ENCODE measurements at places on chromosomes 1 and 21.

DNA sequence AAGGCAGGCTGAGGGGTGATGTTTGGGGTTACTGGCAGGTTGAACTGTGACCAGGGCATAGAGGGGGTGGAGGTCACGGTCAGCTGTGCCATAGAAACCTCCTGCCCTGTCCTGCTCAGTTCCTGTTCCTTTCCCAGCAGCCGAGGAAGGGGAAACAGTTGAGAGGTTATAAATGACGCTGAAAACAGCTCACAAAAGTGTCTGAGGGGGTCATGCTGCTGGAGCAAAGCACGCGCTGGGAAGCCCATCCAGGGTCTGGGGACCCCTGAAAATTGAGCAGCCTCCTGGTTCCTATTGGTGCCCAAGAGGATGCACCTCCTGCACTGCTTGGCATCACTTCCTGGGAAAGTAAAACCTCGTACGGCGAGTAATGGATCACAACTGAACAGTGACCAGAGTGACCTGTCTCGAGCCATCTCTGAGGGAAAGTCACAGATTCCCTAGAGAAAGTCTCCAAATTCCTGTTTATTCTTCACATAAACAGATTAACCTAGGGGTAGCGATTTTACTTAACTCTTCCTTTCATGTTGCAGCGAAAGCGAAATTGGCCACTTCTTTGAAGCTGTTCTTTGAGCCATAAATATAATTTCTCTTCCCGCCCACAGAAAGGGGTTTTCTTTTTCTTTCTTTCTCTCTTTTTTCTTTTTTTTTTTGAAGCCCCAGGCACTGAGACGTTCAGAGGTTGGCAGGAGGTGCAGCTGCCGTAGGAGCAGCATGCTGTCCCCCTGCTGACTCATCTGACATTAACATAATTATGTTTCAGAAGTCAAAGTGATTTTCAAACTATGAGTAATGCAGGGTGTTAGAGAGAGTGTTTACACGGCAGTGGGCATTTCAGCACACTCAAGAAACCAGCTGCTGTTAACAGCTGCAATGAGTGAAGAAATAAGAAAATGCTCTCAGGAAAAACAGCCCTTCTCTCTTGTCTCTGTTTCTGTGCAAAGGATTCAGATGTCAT, 41.8 kb upstream of the ATF3 start:
- peak; percentile 56 for DNase-seq

DNA sequence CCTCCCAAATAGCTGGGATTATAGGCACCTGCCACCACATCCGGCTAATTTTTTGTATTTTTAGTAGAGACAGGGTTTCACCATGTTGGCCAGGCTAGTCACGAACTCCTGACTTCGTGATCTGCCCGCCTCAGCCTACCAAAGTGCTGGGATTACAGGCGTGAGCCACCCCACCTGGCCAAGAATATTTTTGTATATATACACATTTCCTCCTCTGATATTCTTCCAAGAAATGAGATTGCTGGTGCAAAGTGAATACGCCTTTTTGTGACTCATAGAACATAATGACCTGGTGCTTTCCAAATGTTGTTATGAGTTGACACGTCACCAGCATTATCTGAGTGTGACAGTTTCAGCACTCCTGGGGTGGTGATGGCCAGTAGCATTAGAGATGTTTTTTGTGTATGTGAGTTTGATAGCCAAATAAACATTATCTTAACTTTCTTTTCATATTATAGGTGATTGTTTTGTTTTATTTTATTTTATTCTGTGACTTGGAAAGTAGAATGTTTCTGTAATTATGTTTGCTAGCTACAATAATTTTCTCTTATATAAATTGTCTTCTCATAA, 54.9 kb downstream of the KCNK1 start:
- peak; percentile 1 for DNase-seq

- DNase-seq, result no peak
Measured at GRCh38 chr1:233654658-233655280, 40.9 kb downstream of the KCNK1 start.

- no peak for DNase-seq
Measured at GRCh38 chr1:24875257-24875656, 54.8 kb downstream of the RUNX3 start.

GRCh38 chr1:234188454-234188792, 184.8 kb upstream of the COA6 start:
- peak; percentile 27 for DNase-seq

DNA sequence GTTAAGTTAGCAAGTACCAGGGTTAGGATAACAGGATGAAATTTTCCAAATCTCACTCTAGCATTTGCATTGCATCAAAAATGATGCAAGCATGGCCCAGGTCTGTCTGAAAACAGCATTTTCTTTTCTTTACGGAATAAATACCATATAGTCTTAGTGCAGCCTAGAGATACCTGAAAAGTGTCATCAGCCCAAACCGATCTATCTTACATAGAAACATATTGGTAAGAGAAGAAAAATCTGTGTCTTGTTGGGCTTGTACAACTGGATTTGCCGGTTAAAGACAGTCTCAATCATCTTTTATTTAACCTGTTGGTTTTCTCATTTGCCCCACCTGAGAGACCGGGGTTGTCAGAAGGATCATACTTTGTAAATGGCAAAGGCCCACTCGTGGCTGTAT, 15.8 kb downstream of the ACP6 start:
- DNase-seq, result no peak

DNA sequence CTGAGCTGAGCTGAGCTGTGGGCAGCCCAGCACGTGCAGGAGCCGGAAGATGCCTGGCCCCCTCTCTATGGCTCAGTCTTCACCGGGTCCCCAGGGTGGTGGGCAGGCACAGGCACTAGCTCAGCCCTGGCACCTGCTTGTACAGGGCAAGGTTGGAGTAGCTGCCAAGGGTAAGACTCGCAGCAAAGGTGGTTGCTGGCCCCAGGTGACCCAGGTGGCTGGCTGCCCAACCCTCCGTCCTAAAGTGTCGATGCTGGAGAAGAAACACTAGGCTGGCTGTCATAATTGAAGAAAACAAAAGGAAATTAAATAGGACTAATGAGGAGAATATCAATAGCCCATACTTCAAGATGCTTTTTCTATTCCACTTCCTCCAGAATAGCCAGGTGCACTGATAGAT, 77.1 kb upstream of the ACTL8 start:
- DNase-seq, result no peak

DNA sequence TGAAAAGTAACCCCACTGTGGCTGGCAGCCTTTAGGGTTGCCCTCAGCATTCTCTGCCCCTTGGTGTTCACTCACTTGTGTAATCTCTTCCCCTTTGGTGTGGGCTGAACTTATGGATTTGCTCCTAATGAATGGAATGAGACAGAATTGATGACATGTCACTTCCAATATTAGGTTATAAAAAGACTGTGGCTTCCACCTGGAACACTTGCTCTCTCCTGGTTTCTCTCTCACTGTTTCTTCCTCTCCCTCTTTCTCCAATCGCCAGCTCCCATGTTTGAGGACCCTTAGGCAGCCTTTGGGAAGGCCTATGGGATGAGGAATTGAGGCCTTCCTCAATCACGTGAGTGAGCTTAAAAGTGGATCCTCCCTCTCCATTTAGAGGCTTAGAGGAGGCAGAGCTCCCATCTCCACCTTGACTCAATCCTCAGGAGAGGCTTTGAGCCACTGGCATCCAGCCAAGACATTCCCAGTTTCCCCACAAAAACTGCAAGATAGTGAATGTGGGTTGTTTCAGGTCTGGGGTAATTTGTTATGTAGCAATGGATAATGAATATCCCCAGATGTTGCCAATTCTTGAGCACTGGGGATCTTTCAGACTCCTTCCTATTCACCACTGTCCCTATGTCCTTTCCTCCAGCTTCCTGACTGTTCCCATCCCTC, 95.5 kb upstream of the CD34 start:
- no peak for DNase-seq

DNA sequence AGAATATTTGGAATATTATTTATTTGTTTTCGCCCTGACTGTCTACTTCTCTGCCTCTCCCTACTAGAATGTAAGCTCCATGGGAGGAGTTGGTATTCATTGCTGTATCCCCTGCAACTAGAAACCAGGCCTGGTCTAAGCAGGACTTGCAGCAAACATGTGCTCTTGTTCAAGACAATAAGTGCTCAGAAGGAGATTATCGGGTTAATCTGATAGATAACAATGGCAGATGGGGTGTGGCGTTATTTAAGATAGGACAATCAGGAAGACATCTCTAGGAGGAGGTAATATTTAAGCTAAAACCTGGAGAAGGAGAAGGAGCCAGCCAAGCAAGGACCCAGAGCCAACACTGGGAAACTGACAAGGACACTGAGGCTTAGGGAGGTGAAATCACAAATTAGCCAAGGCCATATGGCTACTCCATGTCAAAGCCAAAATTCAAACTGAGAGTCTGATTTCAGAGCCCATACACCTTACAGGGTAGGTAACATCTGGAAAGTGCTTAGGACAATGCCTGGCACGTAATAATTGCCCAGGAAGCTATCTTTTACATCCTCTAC, 41.5 kb downstream of the STYXL2 start:
- DNase-seq, result no peak

DNA sequence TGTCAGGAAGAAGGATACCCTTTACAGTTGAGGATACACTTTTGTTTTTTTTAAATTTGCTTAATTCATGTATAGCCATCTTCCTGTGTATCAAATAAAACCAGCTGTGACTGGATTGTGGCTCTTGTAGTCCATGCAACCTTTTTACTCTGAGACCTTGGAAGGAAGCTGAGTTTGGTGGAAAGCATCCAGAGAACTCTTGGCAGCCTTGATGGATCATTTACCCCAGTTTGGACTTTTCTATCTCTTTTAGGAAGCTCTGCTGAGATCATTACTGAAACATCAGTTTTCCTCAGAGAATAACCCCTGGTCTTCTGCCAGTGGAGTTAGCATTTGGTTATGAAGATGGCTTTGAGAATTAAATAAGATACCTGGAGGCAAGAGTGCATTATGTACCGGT, 21.2 kb upstream of the APOBEC4 start:
- no peak for DNase-seq

DNA sequence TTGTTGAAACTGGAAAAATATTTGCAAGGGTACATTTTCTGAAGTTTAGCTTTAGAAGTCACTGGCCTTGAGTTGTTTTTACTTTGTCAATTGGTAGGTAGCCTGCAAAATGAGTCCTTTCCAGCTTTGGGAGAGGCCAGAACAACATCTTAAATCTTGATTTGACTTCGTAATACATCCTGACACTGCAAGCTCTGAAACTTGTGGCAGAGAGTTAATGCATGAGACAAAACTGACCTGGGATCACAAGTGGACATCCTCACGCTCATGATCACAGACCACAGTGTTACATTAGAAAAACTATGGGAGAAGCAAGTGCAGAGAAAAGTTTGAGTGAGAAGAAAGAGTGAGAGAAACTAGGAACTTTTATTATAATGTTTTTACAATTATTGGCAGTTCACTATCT, 550.9 kb downstream of the USP25 start:
- DNase-seq, result no peak

GRCh38 chr21:31198575-31198974, 145.5 kb downstream of the TIAM1 start:
- no peak for DNase-seq

DNA sequence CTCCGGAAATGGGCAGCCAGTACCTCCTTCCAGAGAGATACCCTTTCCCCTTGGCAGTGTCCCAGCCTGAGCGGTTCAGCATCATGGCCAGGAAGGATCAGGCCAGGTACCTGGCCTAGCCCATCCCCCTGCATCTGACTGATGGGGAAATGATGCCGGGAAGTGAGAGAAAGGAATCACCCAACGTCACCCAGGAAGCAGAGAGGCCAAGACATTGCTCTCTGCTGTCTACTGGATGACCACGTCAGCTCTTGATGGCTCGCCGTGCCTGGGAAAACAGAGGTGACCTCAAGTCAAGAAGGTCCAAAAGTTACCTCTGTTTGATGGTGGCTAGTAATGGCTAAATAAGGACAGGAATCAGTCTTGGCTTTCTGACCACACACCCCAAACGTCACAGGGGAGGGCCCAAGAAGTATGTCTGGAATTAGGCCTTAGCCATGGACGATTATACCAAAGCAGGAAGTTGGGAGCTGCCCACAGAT, 79.0 kb downstream of the MRPL37 start:
- DNase-seq, result no peak

DNA sequence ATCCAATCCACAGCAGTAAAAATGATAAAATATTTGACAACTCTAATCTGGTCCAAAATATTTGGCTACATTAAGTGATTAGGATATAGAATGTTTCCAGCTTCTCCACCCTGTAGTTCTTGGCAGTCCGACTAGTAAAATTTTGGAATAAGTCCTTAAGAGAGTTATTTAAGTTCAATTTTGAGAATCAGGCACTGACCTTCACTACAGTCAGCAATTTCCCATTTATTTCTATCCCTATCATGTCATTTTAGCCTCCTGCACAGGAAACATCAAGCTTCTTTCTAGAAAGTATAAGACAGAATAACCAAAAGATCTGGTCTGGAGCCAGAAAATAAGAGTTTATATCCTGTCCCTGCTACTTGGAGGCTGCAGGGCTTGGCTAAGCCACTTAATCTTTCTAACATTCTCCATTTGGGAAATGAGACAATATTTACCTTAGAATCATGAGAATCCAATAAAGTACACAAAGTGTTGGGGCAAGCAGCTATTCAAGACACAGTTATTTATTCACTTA, 162.2 kb downstream of the DPYD start:
- DNase-seq, result no peak

DNA sequence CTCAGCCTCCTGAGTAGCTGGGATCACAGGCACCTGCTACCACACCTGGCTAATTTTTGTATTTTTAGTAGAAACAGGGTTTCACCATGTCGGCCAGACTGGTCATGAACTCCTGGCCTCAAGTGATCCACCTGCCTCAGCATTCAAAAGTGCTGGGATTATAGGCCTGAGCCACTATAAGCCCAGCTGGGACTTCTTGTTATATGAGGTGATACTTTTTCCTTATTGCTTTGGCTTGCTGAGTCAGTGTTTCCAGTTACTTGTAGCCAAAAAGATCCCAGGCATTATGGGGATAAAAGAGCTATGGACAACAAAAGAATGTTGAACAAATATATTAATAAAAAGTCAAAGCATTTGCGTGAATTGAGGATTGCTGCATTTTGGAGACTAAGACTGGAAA, 69.9 kb upstream of the LPGAT1 start:
- no peak for DNase-seq

- peak; percentile 84 for DNase-seq
Measured at GRCh38 chr1:33180226-33180910, 1.5 kb downstream of the TRIM62 start.

GRCh38 chr1:204261746-204262505, 48.1 kb upstream of the GOLT1A start:
- DNase-seq, result no peak

DNA sequence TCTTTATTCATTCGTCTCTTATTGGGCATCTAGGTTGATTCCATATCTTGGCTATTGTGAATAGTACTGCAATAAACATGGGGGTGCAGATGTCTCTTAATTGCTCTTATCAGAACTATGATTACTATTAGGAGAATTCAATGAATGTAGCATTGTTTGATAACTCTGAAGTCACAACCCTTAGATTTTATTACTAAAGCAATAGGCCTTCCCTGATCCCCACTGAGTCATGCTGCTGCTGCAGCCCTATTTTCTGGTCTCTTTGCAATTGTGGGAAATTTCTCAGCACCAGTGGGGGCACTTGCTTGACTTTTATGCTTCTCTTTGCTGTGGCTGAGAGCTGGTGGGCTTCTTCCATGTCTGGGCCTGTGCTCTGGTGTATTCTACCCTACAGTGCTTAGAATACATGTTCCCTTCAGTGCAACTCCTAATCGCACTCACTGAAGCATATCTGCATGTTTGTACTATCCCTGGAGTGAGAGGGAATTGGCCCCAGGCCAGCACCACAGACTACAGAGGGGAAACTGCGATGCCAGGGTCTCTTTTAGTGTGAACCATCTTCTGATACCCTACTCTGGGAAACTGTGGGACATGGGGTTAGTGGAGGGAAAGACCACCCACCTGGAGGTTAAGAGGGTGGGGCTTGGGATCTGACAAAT, 52.2 kb upstream of the ROR1 start:
- no peak for DNase-seq

- DNase-seq, result no peak
Measured at GRCh38 chr1:104182251-104182650, 432.6 kb downstream of the AMY1C start.
